ENCODE measurements at places on chromosomes 2 and 18.

DNA sequence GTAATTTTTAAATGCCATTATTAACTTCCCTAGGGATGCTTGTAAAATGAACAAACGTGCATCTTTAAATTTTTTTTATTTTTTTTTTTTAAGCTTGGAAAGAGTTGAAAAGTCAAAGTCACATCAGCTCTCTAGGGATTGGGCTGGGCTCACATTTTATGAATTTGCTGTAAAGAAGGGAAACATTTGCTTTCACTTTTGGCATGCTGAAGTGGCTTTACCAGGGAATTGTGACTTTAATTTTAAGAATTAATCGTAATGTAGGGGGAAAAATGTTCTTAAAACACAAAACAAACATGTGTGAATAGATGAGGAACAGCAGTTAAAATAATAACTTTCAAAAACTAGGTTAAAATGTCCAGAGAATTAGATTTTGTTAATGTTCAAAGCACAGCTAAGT, 123.0 kb downstream of the AGAP1 start:
- DNase-seq, result no peak

GRCh38 chr2:189658306-189659212, 2.7 kb upstream of the ASNSD1 start:
- DNase-seq, result no peak

- DNase-seq, result peak; percentile 12
These were observed 115.4 kb downstream of the ACAA2 start for GRCh38 chr18:49697757-49698524.

DNA sequence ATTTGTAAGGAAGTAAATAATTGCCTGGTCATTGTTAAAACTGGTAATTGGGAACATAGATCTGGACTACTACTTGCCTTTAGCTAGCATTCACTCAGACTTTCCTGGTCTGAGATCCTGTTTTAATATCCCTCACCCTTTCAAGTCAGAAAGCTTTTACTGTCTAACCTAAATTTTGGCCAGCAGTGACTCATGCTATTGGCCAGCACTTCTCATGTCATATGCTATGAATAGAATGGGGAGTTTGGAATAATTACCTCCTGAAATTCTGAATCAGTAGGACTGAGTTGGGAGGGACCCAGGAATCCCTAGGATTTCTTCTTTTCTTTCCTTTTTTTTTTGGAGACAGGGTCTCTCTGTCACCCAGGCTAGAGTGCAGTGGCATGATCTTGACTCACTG, 19.3 kb downstream of the STK36 start:
- DNase-seq, result peak; percentile 21

DNA sequence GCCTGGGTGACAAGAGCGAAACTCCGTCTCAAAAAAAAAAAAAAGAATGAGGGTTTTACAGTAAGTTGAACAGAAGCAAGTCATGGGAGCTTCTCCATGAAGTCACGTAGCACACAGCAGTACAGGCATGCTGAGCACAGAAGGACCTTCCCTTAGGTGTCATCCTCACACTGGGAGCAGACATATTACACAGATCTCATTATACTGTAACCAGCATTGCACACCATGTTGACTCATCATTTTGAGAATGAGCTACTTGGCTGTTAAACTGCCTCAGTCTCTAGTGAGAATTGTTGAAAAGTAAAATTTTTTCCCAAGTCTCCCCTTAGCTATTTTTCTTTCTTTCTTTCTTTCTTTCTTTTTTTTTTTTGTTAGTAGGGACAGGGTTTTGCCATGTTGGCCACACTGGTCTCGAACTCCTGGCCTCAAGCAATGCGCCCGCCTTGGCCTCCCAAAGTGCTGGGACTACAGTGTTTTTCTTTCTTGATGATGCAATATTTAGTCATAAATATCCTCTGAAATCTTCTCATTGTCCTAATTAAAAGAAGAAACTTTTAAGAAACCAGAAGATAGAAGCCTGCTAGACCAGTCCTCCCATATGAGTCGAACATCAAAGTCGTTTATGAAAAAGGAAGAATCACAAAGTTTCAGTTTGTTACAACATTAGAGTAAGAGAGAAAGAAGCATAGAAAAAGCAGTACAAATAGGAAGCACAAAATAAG, 37.9 kb upstream of the PPP1CB start:
- peak; percentile 71 for DNase-seq
